NCI-H2029 (cell line): ENCODE measurements at places on chromosomes 11 and 22.
A peak's percentile ranks its signal among the peaks of the same experiment; 100 is the strongest.

DNA sequence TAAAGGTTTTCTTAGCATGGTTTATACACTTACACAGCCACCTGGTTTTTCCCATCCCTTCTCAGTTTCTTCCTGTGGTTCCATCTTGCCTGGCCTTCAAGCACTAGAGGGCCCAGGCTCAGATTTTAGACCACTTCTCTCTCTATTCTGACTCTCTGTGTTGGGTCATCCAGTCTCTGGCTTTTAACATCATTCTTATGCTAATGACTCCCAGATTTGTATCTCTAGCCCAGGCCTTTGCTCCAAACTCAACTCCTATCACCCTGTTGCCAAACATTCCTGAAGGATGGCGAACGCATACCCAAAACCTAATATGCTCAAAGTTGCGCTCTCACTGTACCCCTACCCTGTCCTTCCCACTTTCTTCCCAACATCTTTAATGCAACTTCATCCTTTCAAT, 135.1 kb downstream of the SPATA19 start:
- no peak for DNase-seq

DNA sequence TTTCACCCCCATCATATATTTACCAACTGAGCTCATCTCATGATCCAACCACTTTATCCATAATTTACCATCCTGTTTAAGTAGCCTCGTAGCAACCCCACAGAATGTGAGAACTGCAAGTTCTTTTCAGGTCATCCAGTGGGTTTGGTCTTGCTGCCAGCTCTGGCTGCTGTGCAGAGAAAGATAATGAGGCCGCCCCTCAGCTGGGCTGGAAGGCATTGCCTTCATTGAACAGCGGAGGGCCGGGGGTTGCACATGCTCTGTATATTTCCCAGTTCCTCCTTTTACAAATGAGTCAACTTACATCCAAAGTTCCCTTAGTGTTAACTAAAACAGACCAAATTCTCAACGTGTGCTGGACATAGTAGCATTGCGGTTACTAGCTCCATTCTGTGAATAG, 96.7 kb downstream of the SYN3 start:
- no peak for DNase-seq

DNA sequence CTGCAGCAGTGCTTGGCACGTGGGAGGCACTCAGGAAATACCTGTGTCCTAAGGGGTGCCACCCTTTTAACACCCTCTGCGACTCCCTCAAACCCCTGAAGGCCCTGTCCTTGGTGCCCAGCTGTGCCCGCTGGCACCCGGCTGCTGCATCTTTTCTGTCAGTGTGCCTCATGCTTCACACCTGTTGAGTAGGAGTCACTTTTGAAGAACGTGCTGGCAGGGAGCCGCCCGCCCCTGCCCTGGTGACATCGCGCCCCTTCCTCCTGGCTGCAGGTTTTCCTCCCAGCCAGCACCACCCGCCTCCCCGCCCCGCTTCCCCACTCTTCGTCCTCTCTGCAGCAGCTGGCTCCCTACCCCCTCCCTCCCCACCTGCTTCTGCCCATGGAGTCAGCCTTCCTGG, 17.8 kb downstream of the FRMD8 start:
- no peak for DNase-seq

DNA sequence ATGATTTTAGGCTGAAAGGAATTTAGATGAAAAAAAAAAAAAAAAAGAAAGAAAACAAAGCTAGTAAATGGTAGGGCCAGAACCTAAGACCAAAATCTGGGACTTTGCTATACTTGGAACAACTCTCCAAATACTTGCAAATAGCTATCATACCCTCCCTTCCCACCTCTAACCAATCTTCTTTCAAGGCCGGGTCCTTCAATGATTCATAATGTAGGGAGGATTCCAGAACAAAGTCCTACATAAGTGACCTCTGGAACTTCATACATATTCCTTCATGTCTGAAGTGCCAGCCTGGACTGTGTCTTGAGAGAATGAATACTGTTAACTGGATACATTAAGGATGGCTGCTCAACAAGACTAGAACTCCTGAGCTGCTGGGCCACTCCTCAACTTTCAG, 9.9 kb downstream of the STK33 start:
- DNase-seq = no peak

GRCh38 chr11:48093323-48093722, 113.0 kb downstream of the PTPRJ start:
- DNase-seq = no peak

DNA sequence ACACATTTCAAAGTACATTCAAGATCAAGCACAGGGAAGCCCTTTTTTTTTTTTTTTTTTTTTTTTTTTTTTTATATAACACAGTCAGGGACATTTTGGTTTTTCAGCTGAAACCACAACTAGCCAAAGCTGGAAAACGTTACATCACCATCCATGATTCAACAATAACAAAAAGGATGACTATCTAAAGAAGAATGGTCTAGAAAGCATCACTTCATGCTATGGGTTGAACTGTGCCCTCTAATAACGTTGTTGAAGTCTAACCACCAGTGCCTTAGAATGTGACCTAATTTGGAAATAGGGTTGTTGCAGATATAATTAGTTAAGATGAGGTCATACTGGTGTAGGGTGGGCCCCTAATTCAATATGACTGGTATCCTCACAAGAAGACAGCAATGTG, 46.6 kb downstream of the MTMR2 start:
- no peak for DNase-seq

DNA sequence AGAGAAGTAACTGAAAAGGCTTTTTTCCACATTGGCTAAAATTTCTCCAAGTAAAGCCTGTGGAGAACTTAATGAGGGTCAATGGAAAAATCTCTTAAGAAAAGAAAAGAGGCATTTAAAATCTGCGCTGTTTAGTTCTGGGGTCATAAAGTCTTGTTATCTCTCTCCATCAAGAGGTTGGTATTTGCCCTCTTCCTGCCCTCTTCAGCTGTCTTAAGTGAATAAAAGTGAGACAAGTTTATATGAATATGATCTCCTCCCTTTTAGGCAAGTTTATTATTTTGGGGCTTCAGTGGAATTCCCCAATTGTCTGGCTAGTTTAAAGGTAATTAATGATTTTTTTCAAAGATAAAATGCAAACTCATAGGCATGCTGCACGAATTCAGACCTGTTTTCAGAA, 89.6 kb downstream of the ARL14EP start:
- DNase-seq = no peak

DNA sequence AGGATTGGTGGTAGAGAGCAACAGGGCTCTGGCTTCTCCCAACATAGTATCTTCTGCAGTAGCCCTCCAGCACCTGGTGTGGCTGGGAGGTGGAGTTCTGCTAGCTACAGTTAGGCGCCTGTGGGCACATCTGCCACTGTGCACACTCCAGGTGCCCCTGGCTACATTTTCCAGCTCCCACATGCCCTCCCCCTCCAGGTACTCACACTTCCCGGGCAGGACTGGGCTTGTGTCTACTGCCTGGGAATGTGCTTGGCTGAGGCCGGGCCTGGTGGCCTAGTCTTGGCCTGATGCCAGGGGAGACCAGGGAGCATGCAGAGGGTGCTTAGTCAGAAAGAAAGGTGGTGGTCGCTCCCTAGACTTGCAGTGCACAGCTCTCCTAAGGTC, 15.8 kb downstream of the PHLDB1 start:
- DNase-seq = peak; percentile 72

GRCh38 chr22:37190262-37190780, 2.3 kb upstream of the C1QTNF6 start:
- no peak for DNase-seq

GRCh38 chr11:114925591-114925990, 247.3 kb downstream of the NXPE2 start:
- DNase-seq = no peak

GRCh38 chr22:30998329-30998728, 29.3 kb downstream of the TUG1 start:
- no peak for DNase-seq

GRCh38 chr22:42519525-42520401, at the start of gene RRP7A:
RRP7A (minus strand) TSS chr22:42519796; CDS start chr22:42519786, 10 bp downstream.
- peak; percentile 30 for DNase-seq

DNA sequence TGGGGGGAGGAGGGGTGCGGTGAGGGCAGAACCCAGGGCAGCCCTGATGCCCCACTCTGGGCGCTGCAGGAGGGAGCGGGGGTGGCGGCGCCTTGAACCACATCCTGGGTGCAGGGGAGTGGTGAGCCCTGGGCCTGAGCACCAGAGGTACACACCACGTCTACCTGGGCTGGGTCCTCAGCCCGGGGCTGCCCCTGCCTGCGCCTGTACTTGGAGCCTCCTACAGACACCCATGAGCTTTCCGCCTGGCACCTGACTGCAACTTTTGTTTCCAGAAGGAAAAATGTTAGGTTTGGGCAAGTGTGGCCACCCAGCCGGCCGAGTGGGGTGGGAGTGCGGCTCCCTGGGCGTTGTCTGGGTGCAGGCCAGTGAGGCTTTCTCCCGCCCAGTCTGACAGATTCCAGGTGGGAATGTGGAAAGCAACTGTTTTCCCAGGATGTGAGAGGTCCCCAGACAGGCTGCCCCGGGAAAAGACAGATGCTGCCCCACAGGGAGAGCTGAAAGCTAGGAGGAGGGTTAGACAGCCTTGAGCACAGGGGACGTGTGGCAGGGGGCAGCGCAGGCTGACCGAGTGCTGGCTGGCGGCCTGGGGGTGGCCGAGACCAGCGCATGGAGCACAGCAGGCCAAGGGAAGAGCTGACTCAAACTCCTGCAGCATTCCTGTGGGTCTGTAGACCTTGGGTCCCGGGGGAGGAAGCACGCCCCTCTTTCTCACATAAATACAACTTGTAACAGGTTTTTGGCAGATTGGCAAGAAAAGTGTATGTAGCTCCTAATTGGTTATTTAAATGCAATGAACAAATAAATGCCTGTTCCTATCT, 44.1 kb downstream of the GNB1L start:
- DNase-seq = no peak

DNA sequence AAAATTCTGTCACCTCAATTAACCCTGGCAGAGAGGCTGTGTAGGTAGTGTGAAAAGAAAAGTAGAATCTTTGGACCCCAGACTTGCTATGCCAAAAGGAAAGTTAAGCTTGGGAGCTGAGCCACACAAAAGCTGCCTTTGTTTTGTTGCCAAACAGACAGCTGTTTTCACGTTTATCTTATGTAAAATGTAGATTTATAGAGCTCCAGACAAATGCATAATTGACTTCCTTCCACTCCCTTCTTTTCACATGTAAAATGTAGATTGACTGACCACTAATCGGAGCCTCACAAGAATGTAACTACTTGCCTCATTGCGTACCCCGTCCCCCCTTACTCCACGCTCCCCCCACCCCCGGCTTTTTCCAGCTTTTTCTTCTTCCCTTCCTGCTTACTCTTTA, 2302.2 kb upstream of the RAG2 start:
- DNase-seq = no peak

GRCh38 chr11:126328444-126328843, 24.6 kb downstream of the DCPS start:
- no peak for DNase-seq

DNA sequence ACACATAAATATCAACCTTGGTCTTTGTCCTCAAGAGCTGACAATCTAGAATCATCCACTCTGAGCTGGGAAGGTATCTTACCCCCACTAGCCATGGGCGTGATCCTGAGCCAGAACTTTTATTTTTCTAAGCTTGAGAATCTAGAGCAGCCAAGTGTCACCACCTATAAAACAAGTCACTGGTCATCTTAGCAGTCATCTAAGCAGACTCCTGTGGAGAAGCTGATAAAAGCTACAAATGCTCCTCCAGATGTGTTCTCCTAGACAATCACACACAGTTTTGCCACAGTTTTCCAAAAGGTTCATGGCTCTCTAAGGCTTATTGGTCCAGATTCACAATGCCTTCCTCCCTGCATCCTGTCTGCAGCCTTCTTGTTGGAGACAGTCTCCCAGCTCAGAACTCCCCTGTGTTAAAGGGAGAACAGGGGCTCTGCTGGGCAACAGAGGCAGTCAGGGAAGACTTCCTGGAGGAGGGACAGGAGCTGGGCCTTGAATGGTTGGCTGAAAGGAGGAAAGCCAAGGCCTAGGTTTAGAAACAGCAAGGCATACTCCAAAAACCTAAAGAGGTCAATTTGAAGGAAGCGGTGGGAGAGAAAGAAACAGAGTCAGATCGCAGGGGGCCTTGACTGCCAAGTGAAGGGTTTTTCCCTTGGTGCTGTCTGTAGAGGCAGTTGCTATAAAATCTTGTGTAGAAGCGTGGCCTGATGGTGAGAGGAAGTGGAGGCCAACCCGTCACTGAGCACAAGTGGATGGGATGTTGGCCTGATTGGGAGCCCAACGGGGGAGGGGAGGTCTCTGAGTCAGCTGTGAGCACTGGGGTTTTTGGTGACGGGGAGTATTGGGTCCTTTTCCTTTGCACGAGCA, 42.0 kb downstream of the ALX4 start:
- DNase-seq = no peak

DNA sequence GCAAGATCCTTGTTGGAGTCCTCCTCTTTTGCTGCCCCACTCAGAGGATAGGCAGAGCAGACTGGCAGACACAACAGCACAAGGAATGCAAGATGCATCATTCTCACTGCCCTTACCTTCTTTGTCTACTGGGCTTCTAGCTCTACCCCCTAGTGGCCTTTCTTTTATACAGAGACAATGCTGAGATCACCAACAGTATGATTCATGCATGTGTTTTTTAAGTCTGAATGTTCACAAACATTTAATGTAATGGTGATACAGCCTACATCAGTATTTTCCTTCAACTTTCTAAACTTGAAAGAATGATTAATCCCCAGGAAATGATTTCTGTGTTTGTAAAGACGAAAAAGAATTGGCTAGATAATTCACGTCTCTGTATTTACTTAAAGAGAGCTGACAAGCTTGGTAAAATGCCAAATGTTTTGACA, at the start of gene MMP10:
MMP10 (minus strand) TSS at position 138 of the 428 bp plus-strand sequence; CDS start at position 101, 37 bp downstream.
- DNase-seq = no peak

DNA sequence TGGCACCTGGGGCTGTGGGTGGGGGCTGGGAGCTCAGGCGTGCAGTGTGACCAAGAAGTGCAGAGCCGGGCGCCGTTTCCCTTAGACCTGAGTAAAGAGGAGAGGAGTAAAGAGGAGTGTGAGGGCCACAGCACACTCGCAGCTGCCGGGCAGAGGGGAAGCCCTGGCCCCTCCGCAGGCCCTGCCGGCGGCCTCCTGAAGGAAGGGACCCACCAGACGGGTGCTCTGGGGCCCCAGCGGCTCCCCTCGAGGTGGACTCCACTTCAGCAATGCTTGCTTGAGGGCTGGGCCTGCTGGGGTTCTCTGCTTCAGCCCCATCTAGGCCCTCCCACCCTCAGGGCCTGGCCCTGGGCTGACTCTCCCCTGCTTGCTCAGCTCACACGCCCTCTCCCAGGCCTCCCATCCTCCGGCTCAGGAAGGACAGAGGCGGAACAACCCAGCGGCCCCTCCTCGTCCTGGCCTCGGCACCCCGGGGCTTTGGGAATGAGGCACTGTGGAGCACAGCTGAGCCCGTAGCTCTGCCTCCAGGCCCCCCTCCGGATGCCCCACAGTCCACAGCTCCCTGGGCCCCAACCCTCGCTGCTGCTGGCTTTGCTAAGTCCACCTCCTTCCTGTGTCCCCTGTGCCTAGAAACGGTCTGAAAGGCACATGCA, 1198.7 kb downstream of the BRD1 start:
- no peak for DNase-seq

- no peak for DNase-seq
These were observed 65.3 kb downstream of the AMBRA1 start for GRCh38 chr11:46528445-46529094.

DNA sequence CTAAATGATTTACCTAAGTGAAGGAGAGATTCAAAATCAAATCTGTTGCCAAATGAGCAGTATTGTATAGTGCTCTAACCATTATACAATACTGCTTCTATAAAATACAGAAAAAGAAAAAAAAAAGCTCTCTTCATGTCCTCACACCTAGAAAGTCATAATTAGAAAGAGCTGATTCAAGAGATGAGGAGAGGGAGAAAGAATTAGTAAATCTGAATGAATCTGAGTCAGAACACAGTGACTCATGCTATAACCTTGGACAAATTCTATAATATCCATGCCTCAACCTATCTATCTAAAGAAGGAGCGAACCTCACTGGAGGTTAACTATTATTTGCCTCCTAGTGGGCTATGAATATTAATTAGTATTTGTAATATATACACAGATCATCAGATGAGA, 29.4 kb downstream of the AMBRA1 start:
- DNase-seq = no peak
